ENCODE measurements at places on chromosomes 5 and 9. TPM values are rescaled to one million over a fixed set of nuclear protein-coding genes. Genes with fewer than 3 reads are reported as not detected.

GRCh38 chr5:38601133-38601862, 44.9 kb upstream of the LIFR start:
- no peak for DNase-seq

DNA sequence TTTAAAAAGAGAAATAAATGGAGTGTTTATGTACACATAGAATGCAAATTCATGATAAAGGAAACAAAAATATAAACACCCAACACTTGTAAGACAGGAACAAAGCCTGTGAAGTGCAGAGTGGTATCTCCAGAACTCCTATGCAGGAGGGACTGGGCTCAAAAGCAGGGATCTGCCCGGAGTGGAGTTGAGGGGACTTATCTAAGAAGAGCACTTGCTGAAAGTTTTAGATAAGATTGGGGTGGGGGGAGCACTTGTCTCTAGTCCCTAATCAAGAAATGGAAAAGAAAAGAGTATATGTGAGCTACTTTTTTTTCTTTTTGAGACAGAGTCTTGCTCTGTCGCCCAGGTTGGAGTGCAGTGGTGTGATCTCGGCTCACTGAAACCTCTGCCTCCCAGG, 840.4 kb downstream of the MAT2B start:
- DNase-seq = no peak

DNA sequence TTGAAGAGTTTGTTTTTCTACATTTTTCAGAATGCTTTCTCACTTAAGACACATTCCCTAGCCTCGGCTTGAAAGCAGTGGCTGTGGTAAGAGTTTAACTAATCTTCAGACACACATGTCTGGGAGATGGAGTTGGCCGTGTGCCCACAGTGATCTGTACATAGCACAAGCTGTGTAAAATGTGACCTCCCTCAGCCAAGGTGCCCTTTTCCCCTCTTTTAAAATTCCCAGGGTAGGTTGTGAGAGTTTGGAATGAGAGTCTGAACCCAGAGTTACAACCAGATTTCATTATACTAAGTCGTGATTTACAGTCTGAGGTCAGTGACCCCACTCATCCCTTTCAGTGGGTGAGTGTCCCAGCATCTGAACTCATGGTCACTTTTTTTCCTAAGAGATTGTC, 230.4 kb downstream of the DOCK8 start:
- DNase-seq = no peak

Gene AQP7
- 58.4 TPM for total RNA-seq

GRCh38 chr9:107397076-107398044, 92.2 kb downstream of the KLF4 start:
- DNase-seq = no peak

GRCh38 chr5:149611326-149611725, 30.0 kb downstream of the ARHGEF37 start:
- DNase-seq = no peak

Gene CCDC187
- total RNA-seq = not detected

DNA sequence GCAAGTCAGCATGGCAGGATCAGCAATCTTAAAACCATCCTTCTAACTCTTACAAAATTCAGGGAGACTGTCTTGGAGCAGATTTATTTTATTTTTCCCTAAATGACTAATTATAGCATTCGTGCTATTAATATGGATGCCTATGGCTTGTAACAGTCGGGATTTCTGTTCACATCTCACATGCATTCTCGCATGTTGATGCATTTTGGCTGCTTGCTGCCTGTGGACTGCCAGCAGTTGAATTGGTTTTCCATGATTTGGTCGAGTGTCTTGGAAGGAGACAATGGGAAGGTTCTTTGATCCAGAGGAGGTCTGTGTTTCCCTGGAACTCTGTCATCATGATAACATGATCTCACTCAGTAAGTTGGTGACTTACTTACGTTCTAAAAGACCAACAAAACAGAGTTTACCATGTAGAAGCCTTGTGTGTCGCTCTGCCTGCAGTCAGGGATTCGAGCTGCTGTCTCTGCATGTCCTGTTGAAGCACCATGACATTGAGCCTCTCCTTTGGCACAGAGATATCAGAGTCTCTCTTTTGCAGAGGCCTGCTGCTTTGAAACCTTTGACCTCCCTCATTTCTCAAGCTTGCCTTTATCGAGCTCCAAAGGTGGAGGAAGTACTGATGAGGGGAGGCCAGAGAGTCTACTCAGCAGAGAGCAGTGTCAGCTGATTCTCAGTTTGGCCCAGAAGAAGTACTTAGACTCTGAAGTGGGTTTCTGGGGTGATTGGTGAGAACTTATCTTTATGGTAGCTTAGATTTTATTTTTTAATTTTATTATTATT, 82.4 kb downstream of the ARHGAP26 start:
- no peak for DNase-seq

Gene ADAM19
- 49.5 TPM for total RNA-seq

- no peak for DNase-seq
Observed at GRCh38 chr9:6634444-6634843, 11.1 kb downstream of the GLDC start.

DNA sequence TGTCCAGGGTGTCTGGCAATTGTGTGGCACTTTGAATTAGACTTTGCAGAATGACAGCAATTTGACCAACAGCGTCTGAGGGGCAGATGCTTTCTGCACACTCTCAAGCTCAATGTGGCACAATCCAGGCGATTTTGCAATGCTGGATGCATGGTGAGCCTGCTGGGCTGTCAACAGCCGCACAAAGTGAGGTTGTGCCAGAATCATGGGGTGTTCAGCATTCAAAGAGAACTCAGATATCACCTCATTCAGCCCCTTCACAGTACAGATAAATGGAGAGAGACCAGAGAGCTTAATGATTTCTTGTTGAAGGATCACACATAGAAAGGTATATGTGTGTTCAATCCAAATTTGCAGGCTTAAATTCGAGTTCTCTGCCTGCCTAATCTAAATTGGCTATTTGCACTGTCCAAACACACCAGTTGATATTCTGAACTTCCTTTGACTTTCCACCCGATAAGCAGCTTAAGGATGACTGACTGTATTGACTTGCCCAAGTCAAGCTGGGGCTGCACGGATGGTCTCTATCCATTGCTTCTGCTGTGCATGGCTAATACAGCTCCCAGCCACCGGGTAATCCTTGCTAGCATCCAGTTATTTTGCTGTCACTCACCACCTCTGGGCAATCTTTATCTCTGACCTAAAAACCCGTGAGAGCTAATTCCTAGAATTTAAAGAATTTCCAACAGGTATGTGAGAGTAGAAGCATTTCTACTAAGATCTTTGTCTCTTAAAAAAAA, 157.9 kb upstream of the TAS2R1 start:
- no peak for DNase-seq

Gene SPATA31C1
- total RNA-seq = not detected

DNA sequence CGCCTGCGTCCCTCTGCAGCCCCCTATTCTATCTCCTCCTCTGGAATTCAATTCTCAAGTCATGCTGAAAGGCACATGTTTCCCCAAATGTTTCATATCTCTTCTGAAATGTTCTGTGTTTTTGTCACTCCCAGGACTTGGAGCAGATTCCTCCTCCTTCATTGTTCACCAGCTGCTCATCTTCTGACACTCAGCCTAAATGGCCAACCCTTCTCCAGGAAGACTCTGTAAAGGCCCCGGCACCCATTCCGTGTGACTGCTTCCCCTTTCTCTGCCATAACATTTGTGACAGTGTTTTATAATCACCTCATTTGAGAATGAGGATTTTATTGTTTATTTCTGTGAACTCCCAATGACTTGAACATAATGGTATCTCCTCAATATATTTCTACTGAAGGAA, 170.8 kb upstream of the ADAMTS16 start:
- DNase-seq = no peak

DNA sequence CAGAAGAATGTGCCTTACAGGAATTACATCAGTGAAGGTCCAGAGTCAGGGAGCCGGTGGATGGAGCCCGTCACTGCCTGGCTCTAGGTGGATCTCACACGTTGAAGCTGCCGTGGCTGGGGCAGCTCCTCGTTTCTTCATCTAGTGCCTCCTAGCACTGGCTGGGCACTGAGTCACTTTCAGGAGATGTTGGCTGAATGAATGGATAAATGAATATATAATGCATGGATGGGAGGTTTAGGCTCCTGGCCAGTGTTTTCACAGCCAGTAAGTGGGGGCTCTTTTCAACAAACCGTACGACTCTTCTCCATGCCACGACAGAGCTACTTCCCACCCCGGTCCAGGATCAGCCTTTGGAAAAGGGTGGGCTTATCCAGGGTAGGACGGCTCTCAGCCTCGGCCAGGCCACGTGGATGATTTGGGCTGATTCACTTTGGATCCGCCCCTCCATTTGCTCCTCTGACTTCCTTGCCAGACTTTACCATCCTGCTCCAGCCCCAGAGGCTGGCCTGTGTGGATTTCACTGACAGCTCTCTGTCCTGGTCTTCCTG, 1.3 kb upstream of the SH3PXD2B start:
- no peak for DNase-seq

- DNase-seq = no peak
Observed at GRCh38 chr5:98769959-98770208, 3.6 kb upstream of the RGMB start.

DNA sequence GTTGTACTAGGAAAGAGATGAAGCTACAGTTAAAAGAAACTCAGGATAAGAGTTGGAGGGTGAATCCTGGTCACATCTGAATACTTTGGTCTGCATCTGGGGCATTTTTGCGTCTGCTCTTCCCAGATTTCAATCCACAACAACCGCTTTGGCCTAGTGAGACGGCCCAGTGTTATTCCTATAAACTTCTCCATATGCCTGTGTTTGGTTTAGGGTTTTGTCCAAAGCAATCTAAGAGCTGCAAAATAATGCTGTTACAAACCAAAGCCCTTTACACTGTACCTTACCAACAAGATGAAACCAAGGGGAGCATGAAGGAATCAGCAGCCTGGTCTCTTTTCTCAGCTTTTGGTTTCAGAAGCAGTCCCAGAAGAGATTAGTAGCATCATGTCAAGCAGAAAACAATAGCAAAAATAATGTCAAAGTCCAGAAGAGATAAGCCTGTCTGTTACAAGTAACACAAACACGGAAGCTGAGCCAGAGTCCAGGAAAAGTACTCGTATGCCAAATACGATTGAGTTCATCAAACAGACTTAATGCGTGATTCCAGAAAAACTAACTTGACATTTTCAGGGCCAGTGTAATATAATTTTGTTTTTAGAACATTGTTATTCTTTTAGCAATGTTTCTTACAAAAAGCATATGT, 379.9 kb upstream of the ACO1 start:
- no peak for DNase-seq

- DNase-seq = no peak
Observed at GRCh38 chr5:172178301-172178987, 9.6 kb downstream of the STK10 start.

- DNase-seq = no peak
Observed at GRCh38 chr5:141597394-141597793, 21.4 kb downstream of the DIAPH1 start.

- DNase-seq = no peak
Observed at GRCh38 chr9:109323771-109324170, 2.9 kb upstream of the EPB41L4B start.

Gene PCA3
- total RNA-seq = not detected

GRCh38 chr9:70110194-70111041, 66.8 kb downstream of the MAMDC2 start:
- DNase-seq = no peak

DNA sequence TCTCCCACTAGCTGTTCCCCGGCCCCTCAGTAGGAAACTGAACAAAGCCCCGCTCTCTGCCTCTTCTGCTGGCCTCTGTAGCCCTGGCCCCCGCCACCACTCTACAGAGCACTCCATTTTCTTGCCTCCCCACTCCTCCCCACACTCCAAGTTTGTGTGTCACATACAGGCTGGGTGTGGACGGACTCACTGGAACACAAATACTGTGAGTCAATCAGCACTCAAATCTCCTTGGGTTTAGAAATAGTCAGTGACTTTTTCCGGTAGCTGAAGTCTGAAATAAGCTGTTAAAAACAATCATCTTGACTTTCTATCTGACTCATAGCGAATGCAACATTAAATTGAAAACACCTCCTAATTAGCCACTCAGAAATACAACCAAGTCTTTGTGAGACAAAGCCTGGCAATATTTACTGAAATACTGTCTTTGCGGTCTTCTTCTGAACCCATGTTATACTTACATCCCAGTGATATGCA, 122.5 kb downstream of the LHFPL2 start:
- no peak for DNase-seq

- no peak for DNase-seq
Observed at GRCh38 chr5:114311968-114312367, 49.9 kb upstream of the KCNN2 start.

DNA sequence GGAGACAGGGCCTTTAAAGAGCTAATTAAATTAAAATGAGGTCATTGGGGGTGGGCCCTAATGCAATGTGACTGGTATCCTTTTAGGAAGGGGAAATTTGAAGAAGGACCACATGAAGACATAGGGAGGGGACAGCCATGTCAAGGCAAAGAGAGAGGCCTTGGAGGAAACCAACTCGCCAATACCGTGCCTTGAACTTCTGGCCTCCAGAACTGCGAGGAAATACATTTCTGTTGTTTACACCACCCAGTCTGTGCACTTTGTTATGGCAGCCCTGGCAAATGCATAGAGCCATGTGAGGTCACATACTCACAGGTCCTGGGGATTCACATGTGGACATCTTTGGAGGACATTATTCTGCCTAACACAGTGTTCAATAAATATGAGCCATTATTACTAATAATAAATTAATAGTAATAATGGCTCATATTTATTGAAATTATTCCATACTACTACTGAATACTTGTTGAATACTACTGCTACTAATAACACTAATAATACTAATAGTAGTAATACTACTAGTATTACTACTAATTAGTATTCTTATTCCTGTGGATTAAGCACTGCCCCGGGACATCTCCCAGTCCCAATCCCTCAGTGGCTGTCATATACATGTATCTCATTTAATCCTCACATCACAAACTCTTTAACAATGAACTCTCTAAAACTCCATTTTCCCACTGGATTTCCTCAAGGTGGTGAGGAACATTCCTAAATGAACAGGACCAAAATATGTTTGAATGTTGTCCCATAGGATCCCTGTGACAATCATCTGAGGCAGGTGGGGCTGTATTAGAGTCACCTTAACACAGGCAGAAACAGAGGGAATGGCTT, 8.4 kb downstream of the TRAF1 start:
- DNase-seq = no peak

Gene TLX3
- total RNA-seq = not detected

Gene IRGM
- not detected for total RNA-seq

DNA sequence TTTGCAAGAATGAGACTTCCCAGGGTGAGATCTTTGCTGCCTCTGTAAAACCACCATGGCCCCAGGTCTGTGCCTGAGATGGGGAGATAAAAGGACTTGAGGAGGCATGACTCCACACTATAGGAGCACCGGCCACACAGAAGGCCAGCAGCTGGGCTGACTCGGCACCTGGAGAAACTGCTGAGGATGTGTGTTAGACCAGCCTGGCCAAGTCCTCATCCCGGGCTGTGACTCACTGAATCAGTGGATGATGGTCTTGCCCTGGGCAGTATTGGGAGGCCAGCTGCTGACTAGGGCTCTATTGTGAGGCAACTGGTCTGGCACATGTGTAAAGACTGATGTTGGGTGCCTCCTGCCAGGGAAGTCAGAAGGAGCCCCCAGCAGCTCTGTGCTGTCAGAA, 286.2 kb downstream of the ACTL7B start:
- no peak for DNase-seq

- DNase-seq = peak; percentile 36
Observed at GRCh38 chr9:127136880-127137639, 14.6 kb upstream of the ANGPTL2 start.

Gene EIF4E1B
- total RNA-seq = not detected

Measured in right atrium auricular region (tissue), 2 donors.